ENCODE measurements at places on chromosomes 11 and 22.
A peak's percentile ranks its signal among the peaks of the same experiment; 100 is the strongest.

DNA sequence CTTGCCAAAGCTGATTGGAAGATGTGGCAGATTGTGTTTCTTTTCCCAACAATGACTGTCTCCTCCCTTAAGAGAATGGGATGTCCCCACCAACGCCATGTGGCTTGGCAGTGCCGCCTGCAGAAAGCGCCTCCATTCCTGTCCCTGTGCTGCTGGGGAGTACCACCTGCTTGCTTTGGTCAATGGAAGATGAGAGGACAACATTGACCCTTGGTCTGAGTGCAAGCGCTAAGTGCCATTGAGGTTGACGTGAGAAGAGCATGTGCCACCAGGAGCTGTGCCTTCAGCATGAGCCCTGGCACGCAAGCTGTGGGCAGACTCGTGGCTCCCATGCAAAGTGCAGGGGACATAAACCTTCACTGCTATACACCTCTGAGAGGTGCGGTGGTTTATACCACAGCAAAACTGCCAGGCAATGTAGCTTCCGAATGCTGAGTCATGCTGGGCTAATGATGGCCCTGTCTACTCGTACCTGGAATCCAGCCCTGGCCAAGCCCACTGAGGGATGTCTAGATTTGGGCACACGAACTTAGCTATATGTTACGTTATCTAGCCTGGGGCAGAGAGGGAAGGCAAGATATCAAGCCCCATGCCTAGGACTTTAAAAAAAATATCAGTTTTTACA is 41.9 kb downstream of the MYEOV start:
- no peaks in the 10 kb centered on the region for H3K27me3 ChIP-seq
- H3K4me1 ChIP-seq: no peaks in the 10 kb centered on the region
- no peak for DNase-seq
- no peak overlapping the region for H3K4me3 ChIP-seq
- H3K36me3 ChIP-seq: no peaks in the 10 kb centered on the region

- H3K4me1 ChIP-seq: no peaks in the 10 kb centered on the region
- H3K4me3 ChIP-seq: no peak overlapping the region
- H3K27me3 ChIP-seq: no peaks in the 10 kb centered on the region
- H3K27ac ChIP-seq: no peak overlapping the region
- no peak for DNase-seq
These were observed 50.7 kb upstream of the SPATA19 start for GRCh38 chr11:133896028-133896427.

- H3K4me3 ChIP-seq: peak within 1 kb of the TSS; percentile 49
- peaks cover 12% of the 10 kb centered on the region for H3K4me1 ChIP-seq
- no peaks in the 10 kb centered on the region for H3K36me3 ChIP-seq
- H3K27me3 ChIP-seq: no peaks in the 10 kb centered on the region
These were observed at the start of gene CSTPP1 for GRCh38 chr11:46936138-46937110. CSTPP1 (plus strand) TSS chr11:46936761; CDS start chr11:46936806, 45 bp downstream.

DNA sequence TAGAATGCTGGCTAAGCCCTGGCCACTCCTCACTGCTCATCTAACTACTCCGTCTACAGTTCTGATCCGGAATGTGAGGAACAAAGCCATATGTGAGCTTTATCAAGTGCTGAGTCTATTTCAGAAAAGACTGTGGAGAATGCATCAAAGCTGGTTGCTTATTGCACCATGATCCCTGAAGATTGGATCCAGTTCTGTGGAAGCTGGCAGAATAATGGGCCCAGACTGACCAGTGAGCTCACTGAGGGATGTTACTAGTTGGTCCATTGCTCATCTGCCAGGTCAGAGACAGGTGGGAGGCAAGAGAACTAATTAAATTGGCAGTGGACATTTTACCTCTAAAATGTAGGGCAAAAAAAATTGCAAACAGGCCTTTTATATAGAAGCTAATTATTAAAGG is 681.3 kb downstream of the NTM start:
- no peak overlapping the region for H3K4me3 ChIP-seq
- peaks cover 2% of the 10 kb centered on the region for H3K27me3 ChIP-seq
- no peaks in the 10 kb centered on the region for H3K36me3 ChIP-seq
- no peak overlapping the region for H3K27ac ChIP-seq
- DNase-seq: no peak

DNA sequence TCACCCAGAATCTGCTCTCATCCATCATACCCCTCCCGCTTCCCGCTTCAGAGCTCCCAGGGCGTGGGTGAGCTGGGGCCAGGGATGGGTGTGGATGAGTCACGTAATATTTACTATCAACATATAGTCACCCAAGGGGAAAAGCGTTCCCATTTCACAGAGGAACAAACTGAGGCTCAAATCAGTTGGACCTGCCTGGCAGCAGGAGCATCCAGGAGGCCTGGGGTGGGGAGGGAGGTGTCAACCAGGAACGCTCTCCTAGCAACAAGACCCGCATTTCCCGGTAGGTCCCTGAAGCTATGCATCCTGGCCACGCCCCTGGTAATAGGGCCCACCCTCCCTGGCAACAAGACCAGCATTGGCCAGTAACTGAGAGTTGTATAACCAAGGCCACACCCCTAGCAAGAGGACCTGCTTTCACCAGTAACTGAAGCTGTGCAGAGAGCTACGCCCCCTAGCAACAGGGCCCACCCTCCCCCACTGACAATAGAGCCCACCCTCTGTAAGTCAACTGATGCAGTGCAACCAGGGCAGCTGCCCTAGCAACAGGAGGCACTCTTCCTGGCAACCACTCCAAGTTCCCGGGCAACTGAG is 32.7 kb upstream of the TXNRD2 start:
- peaks cover 27% of the 10 kb centered on the region for H3K4me1 ChIP-seq
- H3K27me3 ChIP-seq: no peaks in the 10 kb centered on the region
- DNase-seq: peak; percentile 64
- H3K4me3 ChIP-seq: no peak overlapping the region

DNA sequence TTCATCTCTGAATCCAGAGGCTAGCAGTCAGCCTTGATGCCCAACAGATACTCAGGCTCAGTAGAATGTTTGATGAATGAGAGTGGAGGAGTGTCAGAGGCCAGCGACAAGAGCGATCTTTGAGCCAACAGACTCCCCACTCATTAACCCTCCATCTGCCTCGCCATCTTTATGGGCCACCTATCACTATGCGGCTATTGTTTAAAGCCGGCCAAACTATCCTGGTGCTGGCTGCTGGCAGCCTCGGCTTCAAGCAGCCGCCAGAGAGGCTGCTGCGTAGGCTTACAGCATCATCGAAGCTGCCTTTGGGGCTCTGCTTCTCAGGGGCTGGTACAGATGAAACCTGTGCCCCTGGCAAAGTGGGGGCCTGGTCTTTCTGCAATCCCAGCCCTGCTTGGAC is 525.6 kb downstream of the INSC start:
- H3K27ac ChIP-seq: no peak overlapping the region
- peaks cover 15% of the 10 kb centered on the region for H3K4me1 ChIP-seq
- no peaks in the 10 kb centered on the region for H3K27me3 ChIP-seq
- H3K36me3 ChIP-seq: no peaks in the 10 kb centered on the region
- no peak overlapping the region for H3K4me3 ChIP-seq

DNA sequence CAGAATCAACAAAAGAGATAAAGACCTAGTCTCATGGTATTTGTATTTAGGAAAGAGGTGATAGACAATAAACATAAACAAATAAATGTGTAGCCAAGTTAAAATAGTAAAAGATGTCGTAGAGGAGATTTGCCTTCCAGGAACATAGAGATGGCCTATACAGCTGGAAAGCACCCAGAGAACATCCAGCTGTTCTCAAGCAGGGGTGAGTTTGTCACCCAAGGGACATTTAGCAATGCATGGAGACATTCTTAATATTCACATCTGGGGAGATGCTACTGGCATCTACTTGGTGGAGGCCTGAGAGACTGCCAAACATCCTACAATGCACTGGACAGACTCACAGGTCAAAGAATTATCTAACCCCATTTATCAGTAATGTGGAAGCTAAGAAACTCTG is 88.3 kb downstream of the C11orf87 start:
- H3K36me3 ChIP-seq: no peaks in the 10 kb centered on the region
- no peaks in the 10 kb centered on the region for H3K27me3 ChIP-seq
- no peak for DNase-seq

GRCh38 chr22:30627471-30627870 is 8.1 kb upstream of the SLC35E4 start:
- no peak for DNase-seq
- H3K36me3 ChIP-seq: peaks cover 5% of the 10 kb centered on the region
- no peak overlapping the region for H3K4me3 ChIP-seq
- peaks cover 8% of the 10 kb centered on the region for H3K4me1 ChIP-seq

- no peak overlapping the region for H3K27ac ChIP-seq
- H3K4me3 ChIP-seq: no peak overlapping the region
- peaks cover 5% of the 10 kb centered on the region for H3K4me1 ChIP-seq
These were observed 640 bp upstream of the VSIG10L2 start for GRCh38 chr11:125945011-125945796.

GRCh38 chr11:62400760-62401159 is 18.1 kb upstream of the SCGB1A1 start:
- peaks cover 35% of the 10 kb centered on the region for H3K4me1 ChIP-seq
- no peaks in the 10 kb centered on the region for H3K27me3 ChIP-seq
- H3K27ac ChIP-seq: peak overlapping the region; percentile 77
- no peak overlapping the region for H3K4me3 ChIP-seq
- peak; percentile 64 for DNase-seq

DNA sequence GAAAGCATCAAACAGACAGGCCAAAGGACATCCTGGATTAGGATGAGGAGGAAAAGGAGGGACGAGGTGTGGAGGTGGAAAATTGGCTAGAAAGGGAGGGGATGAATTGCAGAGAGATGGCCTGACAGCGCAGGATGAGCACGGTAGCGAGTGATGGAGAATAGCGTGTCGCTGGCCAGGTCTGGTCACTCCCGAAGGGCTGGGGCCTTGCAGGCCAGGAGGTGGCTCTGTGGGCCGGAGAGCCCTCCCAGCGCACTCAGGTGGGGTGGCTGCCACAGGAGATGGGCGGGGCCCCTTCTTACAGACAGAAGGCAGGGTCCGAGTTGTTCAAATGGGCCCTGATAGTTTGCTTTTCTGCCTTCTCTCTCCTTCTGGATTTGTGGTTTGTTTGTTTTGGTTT is 37.1 kb upstream of the THY1 start:
- peak overlapping the region; percentile 46 for H3K27ac ChIP-seq
- H3K4me1 ChIP-seq: no peaks in the 10 kb centered on the region
- peaks cover 3% of the 10 kb centered on the region for H3K27me3 ChIP-seq
- H3K36me3 ChIP-seq: no peaks in the 10 kb centered on the region

- H3K27ac ChIP-seq: no peak overlapping the region
- peaks cover 14% of the 10 kb centered on the region for H3K27me3 ChIP-seq
- no peak overlapping the region for H3K4me3 ChIP-seq
- H3K36me3 ChIP-seq: no peaks in the 10 kb centered on the region
- H3K4me1 ChIP-seq: no peaks in the 10 kb centered on the region
These were observed 123.8 kb upstream of the NTM start for GRCh38 chr11:131246663-131247062.

GRCh38 chr11:130469181-130469580 is 20.7 kb downstream of the ADAMTS15 start:
- no peak overlapping the region for H3K27ac ChIP-seq
- peaks cover 50% of the 10 kb centered on the region for H3K36me3 ChIP-seq
- no peaks in the 10 kb centered on the region for H3K4me1 ChIP-seq
- H3K4me3 ChIP-seq: no peak overlapping the region
- no peak for DNase-seq

- DNase-seq: no peak
- H3K4me1 ChIP-seq: no peaks in the 10 kb centered on the region
- peaks cover 13% of the 10 kb centered on the region for H3K27me3 ChIP-seq
- no peak overlapping the region for H3K4me3 ChIP-seq
- H3K36me3 ChIP-seq: no peaks in the 10 kb centered on the region
- no peak overlapping the region for H3K27ac ChIP-seq
These were observed 163.8 kb downstream of the CHST1 start for GRCh38 chr11:45501392-45502225.

- DNase-seq: no peak
- H3K4me1 ChIP-seq: no peaks in the 10 kb centered on the region
- H3K4me3 ChIP-seq: no peak overlapping the region
- no peaks in the 10 kb centered on the region for H3K36me3 ChIP-seq
- H3K27me3 ChIP-seq: peaks cover 28% of the 10 kb centered on the region
These were observed 71.5 kb downstream of the WNT7B start for GRCh38 chr22:45905326-45905923.

DNA sequence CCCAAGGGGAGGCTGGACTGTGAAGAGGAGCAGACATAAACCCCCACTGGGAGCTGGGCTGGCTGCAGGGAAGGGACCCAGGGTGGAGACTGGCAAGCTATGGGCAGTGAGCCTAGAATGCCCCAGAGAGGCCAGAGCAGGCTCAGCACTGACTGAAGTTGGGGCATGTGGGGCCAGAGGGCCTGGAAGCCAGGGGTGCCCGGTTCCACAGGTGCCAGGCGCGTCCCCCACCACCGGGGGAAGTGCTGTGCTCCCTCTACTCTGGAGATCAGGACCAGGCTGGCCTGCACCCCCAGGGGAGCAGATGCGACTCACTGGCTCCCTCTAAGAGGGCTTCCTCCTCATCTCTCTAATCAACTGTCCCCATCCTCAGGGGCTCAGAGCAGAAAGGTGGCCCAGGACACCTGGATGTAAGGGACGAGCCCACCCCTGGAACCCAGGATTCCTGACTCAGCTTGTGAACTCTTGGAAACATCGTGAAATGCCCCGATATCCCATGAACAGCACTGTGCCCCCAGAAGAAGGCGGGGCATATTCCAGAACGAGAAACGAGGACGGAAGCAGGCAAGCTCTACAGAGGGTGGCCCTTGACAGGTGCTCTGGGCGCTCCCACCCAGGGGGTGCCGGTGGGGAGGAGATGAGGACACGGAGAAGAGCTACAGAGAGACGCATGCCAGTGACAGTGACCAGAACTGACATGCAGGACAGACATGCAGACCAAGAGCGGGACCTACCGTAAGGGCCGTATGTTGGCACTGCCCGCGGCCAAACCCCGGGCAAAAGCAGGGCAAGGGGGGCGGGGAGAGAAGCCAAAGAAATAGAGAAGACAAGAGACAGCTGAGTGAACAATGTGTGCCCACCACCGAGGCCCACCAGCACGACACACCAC is 20.4 kb downstream of the MAFF start:
- peaks cover 60% of the 10 kb centered on the region for H3K36me3 ChIP-seq
- no peaks in the 10 kb centered on the region for H3K27me3 ChIP-seq
- peaks cover 25% of the 10 kb centered on the region for H3K4me1 ChIP-seq
- no peak for DNase-seq
- H3K27ac ChIP-seq: no peak overlapping the region

DNA sequence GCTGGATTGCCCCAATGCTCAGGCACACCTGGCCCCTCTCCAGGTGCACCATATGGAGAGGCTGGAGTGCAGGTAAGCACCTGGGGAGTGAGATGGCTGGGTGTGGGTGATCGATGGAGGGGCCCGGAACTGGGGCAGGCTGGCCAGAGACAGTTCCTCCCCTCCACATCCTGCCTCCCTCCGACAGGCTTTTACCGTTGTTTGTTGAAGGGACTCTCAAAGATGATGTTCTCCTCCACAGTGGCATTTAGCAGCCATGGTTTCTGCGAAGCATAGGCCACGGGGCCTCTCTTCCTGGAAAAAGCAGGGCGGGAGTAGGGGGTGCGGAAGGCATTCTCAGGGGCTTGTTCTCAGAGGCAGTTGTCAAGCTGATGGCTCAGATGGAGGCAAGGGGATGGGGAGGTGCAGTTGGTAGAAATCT is 25.9 kb upstream of the KCNJ11 start:
- no peak for DNase-seq
- H3K4me3 ChIP-seq: no peak overlapping the region
- H3K27ac ChIP-seq: no peak overlapping the region
- H3K36me3 ChIP-seq: no peaks in the 10 kb centered on the region
- no peaks in the 10 kb centered on the region for H3K27me3 ChIP-seq
